H7 (cell line): ENCODE measurements at places on chromosomes 5 and 9. TPM values are rescaled to one million over a fixed set of nuclear protein-coding genes. Genes with fewer than 3 reads are reported as not detected.
A peak's percentile ranks its signal among the peaks of the same experiment; 100 is the strongest.

The NR2F1 gene
- total RNA-seq, result not detected in 2 replicates

The GPR151 gene
- total RNA-seq, result 0.07 TPM in 1 of 2 replicates, not detected in the other

The SURF4 gene
- 174 and 181 TPM in 2 replicates for total RNA-seq

The ZBTB34 gene
- total RNA-seq, result 11.2 and 14.1 TPM in 2 replicates

The AK3 gene
- 116 and 118 TPM in 2 replicates for total RNA-seq

The ADRB2 gene
- total RNA-seq, result 0.17 and 0.18 TPM in 2 replicates

The IFNB1 gene
- not detected in 2 replicates for total RNA-seq

The SLC6A18 gene
- total RNA-seq, result not detected in 2 replicates

The SPARC gene
- total RNA-seq, result 419 and 483 TPM in 2 replicates

GRCh38 chr5:1914471-1914870 lies 31.7 kb upstream of the IRX4 start:
- DNase-seq, result no peak

- DNase-seq, result no peak
These were observed 3.8 kb downstream of the COL23A1 start for GRCh38 chr5:178586396-178586795.

- peak; percentile 55 for DNase-seq
These were observed 103.4 kb downstream of the TRIO start for GRCh38 chr5:14246350-14247053.

DNA sequence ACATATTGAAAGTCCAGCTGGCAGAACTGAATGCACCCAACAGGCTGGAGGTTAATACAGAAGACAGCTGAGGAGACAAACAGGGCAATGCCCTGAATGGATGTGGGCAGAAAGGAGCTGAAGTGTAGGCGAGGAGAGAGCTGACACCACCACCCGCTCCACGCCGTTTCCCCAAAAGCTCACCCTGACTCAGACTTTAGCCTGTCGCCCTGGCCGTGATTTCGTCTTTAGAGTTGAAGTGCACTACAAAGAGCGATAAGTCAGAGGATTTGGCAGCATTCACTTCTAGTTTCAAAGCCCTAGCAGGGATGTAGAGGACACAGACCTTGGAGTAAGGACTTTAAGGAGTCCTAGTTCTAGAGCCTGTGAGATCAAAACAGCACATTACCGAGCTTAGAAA lies 2.2 kb upstream of the ERAP1 start:
- no peak for DNase-seq

DNA sequence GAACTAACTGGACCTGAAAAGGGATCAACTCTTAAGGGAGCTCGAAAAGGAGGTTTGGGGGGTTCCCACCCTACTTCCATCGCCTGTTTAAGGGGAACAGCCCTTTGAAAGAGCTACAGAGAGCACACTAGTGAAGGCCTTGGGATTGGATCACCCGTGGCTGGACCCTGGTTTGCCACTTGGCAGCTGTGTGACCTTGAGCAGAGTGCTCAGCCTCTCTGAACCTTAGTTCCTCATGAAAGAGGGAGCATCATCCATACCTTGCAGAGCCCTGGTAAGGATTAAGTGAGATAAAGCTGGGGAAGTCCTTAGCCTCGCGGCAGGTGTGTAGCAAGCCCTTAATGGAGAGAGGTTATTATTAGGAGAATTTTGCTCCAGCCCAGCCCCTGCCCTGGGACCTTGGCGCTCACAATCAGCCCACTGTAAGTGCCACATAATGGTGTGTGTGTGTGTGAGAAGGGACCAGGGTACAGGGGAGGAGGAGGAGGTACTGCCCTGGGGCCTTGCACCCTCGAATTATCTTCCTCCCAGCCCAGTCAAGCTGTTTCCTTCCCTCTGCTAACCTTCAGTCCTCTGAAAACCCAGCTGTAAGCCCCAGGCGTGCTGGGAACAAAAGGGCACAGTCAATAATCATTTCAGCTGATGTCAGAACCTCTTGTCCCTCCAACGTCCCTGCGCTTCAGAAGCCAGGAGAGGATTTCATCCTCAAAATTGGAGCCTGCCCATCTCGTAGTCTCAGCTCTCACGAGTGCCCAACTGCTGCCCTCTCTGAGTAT lies 42.9 kb downstream of the FOXI1 start:
- DNase-seq, result no peak

DNA sequence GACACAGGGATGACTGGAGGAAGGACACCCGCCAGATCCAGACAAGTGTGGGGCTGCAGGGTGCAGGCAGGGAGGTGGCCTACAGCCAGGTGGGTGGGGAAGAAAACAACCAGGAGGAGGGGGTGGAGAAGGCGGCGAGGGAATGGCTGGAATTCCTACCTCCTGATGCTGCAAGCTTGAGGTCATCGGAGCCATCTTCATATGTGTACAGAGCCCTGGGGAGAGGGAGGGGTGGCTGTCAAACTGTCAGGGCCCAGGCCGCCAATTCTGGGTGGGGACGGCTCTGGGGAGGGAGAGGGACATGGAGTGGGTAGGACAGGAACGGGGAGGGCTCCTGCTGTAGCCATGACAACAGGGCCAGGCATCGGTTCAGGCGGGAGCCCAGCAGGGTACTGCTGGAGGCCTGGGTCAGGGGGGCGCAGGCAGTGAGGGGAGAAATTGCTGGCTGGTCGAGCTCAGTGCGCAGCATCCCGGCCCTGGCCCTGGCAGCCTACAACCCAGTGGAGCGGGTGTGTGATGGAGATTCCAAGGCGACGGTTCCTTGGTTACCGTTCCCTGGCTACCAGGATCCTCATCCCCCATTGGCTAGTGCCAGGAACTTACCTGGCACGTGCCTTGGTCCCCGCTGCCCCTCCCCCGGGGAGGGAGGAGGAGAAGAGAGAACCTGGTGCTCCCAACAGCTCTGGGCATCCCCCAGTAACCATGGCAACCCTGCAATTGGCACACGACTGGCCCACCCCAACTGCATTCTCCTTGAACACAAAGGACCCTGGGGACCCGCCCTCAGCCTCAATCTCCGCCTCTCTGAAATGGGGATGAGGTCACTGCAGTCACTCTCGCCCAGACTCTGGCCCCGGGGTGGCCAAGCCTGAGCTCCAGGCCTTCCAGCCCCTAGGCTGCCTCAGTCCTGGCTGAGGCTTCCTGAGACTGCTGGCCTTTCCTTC lies 4.5 kb downstream of the DBN1 start:
- peak; percentile 96 for DNase-seq

GRCh38 chr9:33524306-33524947 lies 376 bp downstream of the ANKRD18B start:
- DNase-seq, result peak; percentile 53

GRCh38 chr9:31323726-31324444 lies 1060.6 kb upstream of the ACO1 start:
- DNase-seq, result no peak

DNA sequence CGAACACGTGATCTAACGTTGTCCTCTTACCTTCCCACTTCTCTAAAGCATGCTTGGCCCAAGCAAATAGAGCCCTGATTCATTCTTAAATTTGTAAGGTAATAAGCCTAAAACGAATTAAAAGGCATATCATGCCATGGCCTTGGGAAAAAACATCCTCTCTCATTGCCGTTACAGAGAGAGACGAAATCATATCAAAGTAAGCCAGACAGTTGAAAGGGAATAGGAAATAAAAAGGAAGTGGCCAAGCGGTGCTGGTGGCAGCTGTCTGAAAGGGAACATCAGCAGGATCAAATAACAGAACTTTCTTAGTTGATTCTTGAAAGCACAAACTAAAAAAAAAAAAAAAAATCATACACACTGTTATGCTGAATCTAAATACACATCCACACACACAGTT lies 49.1 kb upstream of the CDH6 start:
- DNase-seq, result no peak

GRCh38 chr5:108681079-108681921 lies 66.4 kb upstream of the FER start:
- DNase-seq, result peak; percentile 58

GRCh38 chr9:6944896-6945295 lies 187.1 kb downstream of the KDM4C start:
- DNase-seq, result no peak

DNA sequence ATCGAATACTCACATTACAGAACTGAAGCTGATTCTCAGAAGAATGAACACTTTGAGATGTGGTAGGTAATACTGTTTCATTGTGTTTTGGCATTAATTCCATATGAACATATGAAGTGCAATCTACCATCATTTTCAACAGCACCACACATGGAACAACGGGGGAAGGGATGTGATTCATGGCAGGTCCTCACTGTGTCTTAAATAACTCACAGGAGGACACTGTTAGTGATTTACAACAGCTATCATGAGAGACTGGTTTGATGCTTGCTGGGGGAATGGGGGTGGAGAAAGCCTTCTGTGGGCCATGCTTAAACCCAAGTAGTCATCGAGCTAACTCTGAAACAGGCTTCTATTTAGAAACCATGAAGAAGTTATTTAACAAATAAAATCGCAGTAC lies 232.9 kb downstream of the SPOCK1 start:
- DNase-seq, result no peak

GRCh38 chr9:14246951-14247350 lies 67.0 kb downstream of the NFIB start:
- DNase-seq, result no peak

- no peak for DNase-seq
These were observed 198.4 kb upstream of the NR3C1 start for GRCh38 chr5:143601917-143602333.

DNA sequence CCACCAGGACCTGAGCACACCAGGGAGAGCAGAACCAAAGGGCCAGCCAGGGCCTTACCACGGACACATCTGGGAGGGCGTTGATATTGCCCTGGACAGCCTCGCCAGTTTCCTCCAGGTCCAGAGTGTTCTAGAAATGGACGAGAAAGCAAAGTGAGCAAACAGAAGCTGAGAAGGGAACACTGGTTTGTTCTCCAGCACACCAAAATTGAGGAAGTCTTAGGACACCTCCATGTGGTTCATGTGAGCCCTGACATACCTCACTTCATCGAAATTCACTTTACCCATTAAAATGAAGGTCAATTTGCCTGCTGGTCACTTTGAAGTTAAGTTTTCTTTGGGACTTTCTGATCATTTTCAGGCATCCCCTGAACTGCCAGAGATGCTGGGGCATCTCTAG lies 20.1 kb upstream of the AKNA start:
- DNase-seq, result no peak

GRCh38 chr5:60503771-60504170 lies 196.2 kb downstream of the DEPDC1B start:
- no peak for DNase-seq

DNA sequence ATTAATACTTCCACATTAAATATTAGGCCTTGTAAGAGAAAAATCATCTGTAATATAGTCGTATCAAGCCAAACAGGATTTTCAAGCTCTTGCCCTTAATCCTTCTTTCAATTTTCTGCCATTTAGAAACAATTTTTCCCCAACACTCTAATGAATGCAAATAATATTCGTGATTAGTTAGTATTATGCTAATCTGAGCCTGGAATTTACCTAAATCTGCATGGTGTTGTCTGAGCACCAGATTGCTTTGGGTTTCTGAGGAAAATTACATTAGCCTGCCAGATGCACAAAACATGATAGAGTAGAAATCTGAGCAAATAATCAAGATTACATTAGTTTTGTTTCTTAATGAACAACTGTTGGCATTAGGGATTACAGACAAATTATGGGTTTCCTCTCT lies 176.6 kb downstream of the ZDHHC21 start:
- no peak for DNase-seq

GRCh38 chr5:157481265-157481664 lies 21.3 kb downstream of the NIPAL4 start:
- no peak for DNase-seq

DNA sequence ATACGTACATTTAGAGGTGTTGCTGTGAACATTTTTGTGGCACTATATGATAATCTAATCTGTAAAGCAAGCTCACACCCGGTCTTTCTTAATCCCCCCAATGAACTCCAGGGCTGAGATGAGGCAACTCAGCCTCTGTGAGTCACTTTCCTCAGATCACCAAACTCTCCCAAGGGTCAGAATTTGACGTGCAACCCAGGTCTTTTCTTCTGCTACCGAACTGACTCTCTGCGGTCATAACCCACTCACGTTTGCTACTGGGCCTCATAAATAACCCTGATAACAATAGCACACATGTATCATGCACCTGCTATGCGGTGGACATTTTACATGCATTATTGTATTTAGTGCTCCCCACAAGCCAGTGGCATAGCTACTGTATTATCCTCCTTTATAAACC lies 153.1 kb downstream of the DROSHA start:
- DNase-seq, result no peak

DNA sequence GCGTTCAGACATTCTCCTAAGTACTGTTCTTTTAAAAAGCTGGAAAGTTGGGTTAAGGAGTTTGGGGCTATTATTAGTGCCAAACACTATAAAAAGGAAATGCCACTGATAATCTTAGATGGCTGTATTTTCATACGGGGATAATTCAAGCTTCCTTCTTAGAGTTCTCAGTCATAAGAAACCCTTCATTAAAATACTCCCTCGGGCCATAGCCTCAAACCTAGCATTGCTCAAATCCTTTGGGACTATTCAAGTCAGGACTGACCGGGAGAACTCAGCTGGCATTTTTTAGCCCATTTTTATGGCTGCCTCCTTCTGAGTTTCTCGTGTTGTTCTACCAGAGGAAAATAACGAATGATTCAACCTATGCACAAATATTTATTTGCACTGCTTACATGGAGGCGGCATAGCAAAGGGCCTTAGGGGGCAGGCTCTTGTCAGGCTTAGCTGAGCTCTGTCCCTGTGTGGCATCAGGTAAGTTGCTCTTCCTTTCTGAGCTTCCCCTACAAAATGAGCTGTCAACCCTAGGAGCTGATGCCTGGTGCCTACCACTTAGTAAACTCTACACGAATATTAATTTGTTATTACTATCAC lies 33.5 kb upstream of the ADAM19 start:
- DNase-seq, result no peak

DNA sequence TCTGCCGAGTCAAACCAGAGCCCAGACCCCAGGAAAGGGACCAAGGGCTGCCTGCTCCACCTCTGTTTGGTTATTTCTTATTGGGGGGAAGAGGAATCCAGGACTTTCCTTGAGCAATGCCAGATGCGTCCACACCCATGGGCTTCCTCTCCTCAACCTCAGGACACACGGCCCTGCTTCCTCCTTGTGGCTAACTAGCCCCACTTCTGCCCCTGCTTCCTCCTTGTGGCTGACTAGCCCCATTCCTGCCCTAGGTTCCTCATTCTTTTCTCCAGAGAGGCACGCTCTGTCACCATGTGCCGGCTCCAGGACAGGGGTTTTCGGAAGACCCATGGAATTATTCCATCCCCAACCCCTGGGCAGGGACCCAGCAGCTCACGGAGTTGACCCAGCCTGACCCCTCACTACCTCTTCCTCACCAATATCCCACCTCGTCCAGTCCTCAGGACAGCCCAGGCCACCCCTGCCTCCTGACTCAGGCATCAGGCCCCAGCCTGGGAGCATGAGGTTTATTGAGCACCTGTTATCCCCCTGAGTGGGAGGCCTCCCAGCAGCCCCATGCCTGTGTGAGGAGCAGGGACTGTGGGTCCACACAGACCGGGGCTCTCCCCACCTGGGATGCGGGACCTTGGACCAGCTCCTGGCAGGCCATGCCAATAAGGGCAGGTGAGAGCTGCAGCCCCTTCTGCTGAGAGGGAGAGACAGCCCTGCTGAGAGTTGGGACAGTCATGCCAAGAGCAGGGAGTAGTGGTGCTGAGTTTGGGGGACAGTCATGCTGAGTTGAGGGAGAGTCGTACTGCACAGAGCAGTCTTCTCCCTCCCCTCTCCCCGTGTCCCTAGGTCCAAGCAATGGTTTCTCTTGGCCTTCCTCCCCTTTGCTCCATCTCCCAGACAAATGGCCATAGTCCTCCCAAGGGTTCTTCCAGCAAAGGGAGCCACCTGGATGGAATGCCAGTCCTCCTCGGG lies 11.8 kb upstream of the FCN1 start:
- DNase-seq, result peak; percentile 47

GRCh38 chr5:33824516-33825195 lies 67.1 kb downstream of the ADAMTS12 start:
- no peak for DNase-seq

GRCh38 chr9:12993466-12993865 lies 218.6 kb downstream of the LURAP1L start:
- no peak for DNase-seq
